ENCODE measurements at places on chromosomes 7 and 10.

DNA sequence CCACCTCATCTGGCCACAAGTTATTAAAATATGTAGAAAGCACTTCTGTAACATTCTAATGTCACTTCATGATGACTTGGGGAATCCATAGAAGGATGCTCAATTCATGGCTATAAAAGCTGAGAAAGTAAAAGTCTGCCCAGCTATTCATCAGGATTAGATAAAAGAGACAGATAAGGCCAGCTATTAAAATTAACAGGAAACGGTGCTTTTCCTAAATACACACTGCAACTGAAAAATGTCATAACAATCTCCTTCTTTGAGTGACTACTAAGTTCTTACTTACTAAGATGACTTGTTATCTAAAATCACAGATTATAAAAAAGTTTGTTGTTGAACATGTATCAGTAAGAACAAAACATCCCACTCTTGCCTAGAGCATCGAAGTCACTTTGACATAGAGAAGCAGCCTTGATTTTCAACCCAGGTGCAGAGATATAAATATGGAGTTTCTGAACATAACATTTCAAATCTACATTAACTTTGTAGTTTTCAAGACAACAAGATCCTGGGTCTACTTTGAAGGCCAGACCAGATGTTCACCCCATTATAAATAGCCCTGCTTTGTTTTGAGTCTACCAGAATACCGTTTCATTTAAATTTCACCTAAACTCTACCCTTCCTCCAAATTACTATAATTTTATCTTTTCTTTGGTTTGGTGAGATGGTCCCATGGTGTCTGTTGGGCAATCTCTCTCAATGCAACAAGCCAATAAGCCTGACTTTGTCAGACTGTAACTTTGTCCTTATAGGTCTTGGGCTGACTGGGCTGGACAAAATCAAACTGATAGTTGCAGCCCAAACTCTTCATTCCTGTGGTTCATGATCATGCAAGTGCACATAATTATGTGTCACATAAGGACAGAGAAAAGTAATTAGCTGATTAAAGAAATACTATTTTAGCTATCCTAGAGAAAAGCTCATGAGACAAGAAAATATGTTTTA lies 24.0 kb downstream of the HYCC1 start:
- DNase-seq: no peak

DNA sequence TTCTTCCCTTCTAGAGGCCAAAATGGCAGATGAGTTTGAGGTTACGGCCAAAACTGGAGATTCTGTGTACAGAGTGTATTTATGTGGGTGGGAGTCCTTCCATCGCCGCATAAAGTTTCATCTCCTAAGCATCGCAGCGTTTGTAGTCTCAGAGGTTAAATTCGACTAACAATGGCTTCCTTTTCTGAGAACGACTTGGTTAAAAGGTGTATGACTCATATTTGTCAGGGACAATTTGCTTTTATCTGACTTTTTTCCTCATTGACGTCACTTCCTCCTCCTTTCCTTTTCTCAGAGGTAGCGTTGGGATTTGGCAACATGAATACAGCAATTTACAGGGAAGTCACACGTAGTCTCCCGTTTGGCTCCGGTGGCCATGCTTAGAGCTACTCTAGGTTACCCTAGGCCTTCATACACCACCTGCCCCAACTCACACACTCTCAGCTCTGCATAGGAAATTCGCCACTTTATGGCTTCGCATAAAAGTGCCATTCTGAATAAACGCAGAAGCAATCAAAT lies 37.6 kb upstream of the TCF7L2 start:
- no peak for DNase-seq

- DNase-seq: peak; percentile 15
Observed at GRCh38 chr10:102347236-102347828, 48.2 kb upstream of the NFKB2 start.

DNA sequence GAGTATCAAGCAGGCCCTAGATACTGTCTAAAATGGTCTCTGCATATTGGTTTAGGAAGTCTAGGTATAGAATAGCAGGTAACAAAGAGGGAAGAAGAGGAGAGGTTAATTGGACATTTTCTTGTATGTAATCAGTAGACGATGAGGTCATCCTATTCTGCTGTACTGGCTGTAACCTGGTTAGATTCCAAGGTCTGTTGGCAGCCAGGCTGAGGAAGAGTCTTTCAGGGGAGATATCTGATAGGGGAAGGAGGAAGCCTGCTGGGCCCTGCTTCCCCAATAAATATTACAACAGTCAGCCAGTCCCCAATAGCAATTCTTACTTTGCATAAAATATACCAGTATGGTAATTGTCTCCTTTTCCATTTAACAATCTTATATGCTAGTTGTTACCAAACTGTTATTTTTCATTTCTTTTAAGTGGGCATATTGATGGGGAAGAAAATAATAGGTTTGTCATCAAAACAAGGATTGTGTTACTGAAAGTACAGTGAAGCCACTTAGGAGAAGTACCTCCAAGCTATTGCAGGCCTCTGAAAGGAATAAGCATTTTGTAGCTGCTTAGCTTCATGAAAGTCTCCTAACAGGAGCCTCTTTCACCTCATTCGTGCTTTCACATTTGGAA lies 186.4 kb downstream of the LRRC4 start:
- no peak for DNase-seq
